ENCODE measurements at places on chromosomes 7 and 10. TPM values are rescaled to one million over a fixed set of nuclear protein-coding genes. Genes with fewer than 3 reads are reported as not detected.

PRSS2 gene
- not detected for total RNA-seq

H2BK1 gene
- total RNA-seq: 4.9 TPM

TMEM236 gene
- total RNA-seq: 0.17 TPM

BAIAP2L1 gene
- 0.38 TPM for total RNA-seq

XRCC2 gene
- total RNA-seq: 1.1 TPM

ST8SIA6 gene
- total RNA-seq: 0.52 TPM

BMPER gene
- total RNA-seq: 0.30 TPM

PHKG1 gene
- 3.7 TPM for total RNA-seq

CCL24 gene
- total RNA-seq: not detected

SCIN gene
- 0.20 TPM for total RNA-seq

PON1 gene
- total RNA-seq: not detected

TRIM24 gene
- 15.0 TPM for total RNA-seq

EBLN1 gene
- total RNA-seq: not detected

ZNF467 gene
- total RNA-seq: 2.3 TPM

- no peak for DNase-seq
Observed at GRCh38 chr10:80497187-80498077, 40.3 kb upstream of the SH2D4B start.

DNA sequence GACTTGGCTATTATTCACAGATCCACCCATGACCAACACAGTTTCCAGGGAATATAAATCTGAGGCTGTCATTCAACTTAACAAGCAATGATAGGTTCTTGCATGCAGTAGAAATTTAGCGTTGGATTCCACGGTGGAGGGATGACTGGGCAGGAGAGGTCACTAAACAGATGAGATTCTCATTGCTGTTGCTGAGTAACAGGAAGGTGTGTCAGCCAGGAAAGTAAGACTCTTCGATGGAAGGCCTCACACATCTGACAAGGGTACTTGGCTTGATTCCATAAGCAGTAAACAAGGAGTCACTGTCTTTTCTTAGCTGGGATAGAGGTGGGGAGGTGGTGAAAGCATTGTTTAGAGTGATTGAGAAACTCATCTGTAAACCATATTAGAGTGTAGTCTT lies 1152.0 kb downstream of the SORCS3 start:
- DNase-seq: no peak

DNA sequence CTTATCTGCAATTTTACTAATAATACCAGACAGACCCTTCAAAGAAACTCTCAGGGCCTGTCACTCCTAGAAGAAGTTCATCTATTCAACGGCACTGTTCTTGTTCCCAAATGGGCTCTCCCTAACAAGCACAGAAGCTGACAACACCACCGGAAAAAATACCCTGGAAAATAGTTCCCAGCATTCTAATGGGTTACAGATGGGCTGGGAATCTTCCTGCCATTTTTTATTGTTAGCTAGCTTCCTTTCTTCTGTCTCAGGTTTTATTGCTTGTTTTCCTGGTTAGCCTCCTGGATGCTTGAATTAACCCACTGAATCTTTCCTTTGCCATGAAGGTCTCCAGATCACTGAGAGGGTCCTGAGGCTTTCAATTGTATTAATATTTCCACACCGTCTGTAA lies 689.8 kb upstream of the NRP1 start:
- DNase-seq: no peak

DNA sequence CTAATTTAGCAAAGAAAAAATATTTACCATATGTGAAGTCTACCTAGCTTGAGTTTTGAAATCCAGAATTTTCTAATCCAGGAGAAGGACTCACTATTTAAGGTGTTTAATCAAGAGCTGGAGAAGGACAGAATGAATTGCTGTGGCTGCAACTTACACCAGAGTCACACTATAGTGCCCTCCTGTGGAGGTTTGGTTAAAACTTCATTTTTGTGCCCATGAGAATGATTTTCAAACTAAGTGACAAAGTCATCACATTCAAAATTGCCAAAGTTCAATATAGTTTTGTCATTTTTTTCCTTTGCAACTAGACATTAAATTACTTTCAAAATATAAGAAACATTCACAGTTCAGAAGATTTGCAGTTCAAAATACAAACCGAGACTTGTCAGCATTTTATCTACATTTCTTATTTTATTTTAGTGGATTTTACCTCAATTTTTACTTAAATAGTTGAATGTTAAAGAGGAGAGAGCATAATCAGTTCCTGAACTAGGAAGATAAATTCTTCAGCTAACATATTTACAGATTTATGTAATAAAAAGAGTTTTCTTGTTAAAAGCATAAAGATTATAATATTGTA lies 70.7 kb downstream of the CABCOCO1 start:
- DNase-seq: no peak

- DNase-seq: no peak
Observed at GRCh38 chr10:67790534-67791408, 47.2 kb downstream of the DNAJC12 start.

DNA sequence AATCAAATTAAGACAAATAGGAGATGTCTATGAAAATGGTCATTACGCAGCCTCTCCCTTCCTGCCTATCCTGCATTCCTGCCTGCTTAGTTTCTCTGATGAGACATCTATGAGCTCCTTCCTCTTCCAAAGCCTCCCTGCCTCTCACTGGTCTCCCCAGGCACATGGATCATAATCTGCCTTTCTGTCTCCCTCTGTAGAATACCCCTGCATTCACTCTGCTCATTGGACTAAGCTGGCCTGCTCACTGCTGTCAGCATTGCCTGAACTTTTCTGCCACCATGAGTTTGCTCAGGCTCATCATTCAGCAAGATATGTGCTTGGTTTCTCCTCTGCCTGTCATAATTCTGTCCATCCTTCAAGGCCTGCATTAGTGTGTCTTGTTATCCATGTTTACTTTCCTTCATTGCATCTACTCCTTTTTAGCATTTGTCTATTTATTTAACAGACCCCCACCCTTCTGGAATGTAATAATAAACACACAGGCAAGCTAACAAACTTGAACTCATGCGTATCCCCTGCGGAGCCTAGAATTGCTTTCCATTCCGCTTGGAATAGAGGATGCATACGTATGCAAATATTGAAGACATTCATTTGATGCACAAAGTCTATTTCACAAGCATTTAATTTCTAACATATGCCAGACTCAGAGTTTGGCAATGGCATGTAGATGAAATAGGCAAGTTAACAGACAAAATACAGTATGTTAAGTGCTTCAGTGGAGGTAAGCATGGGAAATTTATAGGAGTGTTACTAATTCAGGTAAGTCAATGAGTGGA lies 88.3 kb downstream of the PTPRZ1 start:
- DNase-seq: no peak

GRCh38 chr7:73968487-73968886 lies 59.5 kb upstream of the ELN start:
- no peak for DNase-seq

GRCh38 chr7:90178166-90178565 lies 23.9 kb downstream of the STEAP1 start:
- DNase-seq: no peak

DNA sequence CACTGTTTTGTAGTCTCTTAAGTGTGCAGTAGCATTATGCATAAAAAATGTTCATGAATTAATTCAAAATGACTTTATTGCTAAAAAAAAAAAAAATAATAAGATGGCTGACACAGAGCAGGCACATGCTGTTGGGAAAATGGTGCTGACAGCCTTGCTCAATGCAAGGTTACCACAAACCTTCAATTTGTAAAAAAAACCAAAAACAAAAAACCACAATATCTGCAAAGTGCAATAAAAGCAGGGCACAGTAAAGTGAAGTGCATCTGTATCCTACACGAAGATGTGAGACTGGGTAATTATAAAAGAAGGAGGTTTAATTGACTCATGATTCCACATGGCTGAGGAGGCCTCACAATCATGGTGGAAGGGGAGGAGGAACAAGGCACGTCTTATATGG lies 185.8 kb downstream of the USP6NL start:
- no peak for DNase-seq

DNA sequence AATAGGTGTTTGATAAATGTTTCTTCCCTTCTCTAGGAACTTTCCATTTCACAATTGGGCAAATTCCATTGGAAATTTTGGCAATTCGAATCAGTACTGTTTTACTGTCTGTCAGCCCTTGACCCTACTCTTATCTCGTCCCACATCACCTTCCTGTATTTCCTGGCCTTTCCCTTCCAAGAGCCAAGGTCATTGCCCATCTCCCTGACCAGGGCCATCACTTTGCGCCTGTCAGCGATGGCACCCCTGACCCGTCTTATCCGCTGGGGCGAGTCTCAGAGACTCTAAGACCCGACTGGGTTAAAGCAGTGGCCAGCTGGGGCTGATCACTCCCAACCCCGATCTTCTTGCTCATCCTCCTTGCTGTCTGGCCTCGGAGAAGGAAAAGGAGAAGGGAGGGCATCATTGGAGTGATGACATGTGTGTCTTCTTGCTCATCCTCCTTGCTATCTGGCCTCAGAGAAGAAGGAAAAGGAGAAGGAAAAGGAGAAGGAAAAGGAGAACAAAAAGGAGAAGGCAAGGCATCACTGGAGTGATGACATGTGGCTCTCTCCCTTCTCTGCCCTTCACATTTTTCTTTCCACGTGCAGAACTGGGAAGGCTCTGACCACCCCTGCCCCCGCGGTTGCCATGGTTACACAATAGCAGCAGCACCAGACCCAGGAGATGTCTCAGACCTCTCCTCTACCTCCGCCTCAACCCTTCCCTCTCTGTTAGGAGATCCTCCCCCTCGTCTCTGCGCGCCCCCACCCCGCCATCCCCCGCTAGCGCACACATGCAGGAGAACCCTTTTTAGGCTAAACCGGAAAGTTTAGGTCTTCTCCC lies 2.0 kb downstream of the SEMA3D start:
- DNase-seq: no peak

GRCh38 chr10:114359041-114359952 lies 45.0 kb downstream of the AFAP1L2 start:
- no peak for DNase-seq

DNA sequence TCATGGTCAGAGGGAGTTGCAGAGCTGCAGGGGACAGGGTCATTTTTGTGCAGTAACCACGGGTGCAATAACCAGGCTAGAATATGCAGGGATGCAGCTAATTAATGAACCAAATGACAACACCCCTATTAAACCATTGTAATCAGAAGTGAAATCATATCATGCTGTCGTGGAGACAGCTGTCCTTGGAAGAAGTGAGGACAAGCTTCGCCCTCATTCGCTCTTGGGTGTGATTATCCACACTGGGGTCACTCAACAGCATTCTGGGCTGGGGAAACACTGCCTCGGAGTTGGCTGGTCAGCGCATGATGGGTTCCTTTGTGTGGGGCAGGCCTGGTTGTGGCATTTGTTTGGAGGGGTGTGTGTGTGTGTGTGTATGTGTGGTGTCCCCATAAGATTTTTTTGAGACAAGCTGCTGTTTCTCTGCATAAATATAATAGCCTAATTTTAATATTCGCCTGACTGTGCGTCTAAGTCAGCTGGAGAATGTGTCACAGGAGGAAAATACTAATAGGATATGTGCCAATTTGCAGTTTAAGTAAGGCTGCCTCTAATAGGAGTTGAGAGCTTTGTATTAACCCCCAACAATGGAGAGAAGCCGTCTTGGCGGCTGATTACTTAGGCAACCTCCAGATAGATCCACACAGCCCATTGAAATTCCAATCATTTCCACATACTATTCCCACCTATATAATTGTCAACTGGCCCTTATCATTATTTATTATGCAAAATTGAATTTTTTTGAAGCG lies 149.4 kb downstream of the DNAJB6 start:
- DNase-seq: no peak

GRCh38 chr7:41771717-41772116 lies 68.8 kb upstream of the INHBA start:
- DNase-seq: no peak

DNA sequence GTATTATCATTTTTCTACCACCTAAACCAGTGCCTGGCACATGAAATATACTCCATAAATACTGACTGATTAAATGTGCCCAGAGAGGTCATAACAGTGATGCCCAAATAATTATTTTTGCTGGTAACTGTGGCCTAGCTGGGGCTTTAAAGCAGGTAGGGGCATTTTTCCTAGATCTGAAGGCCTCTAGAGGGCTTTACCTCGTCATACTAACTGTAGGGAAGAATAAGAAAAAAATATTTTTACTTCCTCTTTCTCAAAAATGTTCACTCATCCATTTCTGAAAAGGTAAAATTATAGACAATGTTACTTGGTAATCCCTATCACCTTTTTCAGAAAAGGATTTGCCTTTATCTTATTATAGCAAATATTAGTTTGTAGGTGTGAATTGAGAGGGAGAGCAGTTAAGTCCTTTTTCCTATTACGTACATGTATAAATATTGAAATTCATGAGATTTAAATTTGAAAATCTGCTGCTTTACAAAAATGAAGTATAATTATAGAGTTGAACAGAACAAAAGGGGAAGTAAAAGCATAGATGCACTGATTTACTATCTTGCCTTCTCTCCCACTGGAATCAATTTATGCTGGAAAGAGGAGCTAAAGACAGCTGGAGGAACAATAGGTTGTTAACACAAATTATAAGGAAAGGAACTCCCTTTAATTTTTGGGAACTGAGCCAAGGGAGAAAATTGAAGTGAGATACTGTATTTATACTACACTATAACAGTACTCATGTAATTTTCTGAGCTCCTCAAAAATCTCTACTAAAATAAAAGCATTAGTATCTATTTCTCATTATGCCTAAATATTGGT lies 71.5 kb upstream of the NOBOX start:
- no peak for DNase-seq

DNA sequence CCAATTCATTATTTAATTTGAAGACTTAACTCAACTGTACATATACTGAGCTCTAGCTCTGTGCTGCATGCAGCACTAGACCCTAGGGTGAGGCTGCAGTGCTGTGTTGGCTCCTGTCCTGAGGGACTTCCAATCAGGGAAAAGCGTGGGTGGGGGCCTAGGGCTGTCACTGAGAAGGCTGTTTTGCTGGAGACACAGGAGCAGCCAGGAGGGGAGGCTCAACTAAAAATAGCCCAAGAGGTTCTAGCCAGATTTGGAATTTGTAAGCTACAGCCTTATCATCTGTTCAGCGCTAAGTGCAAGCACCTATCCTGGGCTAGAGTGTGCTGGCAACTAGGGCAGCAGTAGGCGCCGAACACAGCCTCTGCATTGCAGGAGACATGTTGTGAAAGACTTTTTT lies 121.1 kb downstream of the VWC2 start:
- no peak for DNase-seq

- no peak for DNase-seq
Observed at GRCh38 chr10:66836057-66836456, 89.8 kb upstream of the LRRTM3 start.

GRCh38 chr7:30738026-30738915 lies 13.7 kb upstream of the INMT start:
- DNase-seq: peak; percentile 16

- peak; percentile 25 for DNase-seq
Observed at GRCh38 chr10:48981310-48981907, 41.8 kb upstream of the LRRC18 start.

GRCh38 chr7:36633377-36633776 lies 90.9 kb downstream of the AOAH start:
- DNase-seq: no peak

All from CD4-positive, alpha-beta memory T cell (primary cell).